ENCODE measurements at places on chromosomes 7 and 10. TPM values are rescaled to one million over a fixed set of nuclear protein-coding genes. Genes with fewer than 3 reads are reported as not detected.

- DNase-seq = no peak
Observed at GRCh38 chr7:80133361-80134114, 1.1 kb upstream of the GNAI1 start.

DNA sequence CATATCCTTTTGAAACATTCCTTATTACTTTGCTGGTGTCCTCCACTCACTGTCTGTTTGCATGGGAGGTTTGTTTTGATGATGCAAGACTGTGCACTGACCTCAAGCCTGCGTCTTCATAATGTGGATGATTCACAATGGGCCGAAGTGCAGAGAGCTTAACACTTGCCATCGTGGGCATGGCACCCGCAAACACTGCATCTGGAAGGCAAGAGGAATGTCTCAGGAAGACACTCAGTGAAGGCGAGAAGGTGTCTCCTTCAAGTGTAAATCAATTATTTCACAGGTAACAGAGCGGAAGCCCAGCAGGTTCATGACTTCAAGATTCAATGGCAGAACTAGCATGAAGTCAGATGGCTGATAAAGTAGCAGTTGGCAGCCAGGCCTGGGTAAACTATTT lies 98.1 kb downstream of the DPY19L1 start:
- DNase-seq = no peak

DNA sequence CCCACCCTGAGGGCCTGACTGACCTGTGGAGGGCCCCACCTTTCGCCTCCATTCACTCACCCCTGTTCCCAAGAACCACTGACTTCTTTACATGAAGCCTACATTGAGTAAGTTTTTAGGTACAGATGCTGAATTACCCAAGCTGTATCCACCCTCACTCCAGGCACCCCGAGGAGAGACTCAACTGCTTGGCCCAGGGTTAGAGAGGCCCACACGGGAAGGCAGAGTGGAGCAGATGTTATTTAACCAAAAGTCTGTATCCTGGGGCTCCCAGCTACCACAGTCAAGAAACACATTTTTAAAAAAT lies 213.1 kb upstream of the FRMD4A start:
- DNase-seq = no peak

DNA sequence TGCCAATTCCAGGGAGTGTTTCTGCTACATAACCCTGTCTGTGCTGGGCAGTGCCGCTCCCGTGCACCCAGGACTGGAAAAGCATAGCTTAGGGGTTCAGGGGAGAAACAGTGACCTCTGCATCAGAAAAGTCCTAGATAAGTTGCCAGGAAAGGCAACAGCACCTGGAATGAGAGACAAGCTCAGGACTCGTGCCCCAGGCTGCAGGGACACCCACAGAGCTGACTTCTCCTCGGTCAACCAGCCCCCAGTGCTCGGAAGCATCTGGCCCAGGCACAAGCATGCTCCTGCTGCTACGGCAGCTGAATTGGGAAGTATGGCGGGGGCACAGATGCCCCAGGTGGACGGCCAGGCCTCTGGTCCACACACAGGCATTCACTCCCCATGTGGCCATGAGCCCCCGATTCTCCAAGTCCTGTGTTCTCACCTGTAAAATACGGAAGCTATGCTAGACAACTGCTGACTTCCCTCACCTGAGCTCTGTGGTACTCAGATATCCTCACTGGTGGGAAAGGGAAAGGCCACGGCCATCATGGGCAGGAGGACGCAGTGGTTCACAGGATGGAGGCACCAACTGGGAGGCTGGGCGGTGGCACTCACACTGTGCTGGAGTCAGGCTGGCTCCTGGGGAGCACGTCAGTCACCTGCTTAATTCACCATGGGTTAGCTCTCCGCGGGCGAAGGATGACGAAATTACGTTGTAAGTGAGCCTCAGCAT lies 220.5 kb downstream of the PTPRN2 start:
- DNase-seq = no peak

DNA sequence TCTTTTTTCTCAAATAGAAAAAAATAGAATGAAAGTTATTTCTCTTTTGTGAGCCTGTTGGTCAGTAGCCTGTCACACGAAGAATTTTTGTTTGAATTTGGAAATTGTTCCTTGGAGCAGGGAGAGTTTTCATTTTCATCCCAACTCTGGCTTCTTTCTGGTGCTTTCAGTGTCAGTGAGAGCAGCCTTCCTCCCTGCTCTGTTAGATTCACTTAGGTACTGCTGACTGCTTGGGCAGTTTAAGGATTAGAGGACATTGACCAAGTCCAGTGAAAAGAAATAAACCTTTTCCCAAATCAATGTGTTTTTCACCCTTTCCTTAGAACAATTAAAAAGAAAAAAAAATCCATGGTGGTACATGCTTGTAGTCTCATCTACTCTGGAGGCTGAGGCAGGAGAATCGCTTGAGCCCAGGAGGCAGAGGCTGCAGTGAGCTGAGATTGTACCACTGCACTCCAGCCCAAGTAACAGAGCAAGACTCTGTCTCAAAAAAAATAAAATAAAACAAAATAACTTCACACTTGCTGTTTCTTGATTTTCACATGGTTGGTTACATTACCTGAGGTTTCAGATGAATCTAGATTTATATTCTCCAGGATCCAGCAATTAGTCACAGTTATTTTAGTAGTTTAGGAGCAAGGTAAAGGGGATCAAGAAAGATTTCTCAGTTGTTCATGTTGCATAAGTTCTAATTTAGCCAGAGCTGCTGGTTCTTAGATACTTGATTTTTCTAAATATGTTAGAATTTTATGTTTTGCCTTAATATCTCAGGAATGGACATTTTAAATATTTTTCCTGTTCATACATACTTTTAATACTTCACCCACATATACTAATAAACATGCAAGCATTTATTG lies 63.1 kb downstream of the ZNRF2 start:
- DNase-seq = no peak

DNA sequence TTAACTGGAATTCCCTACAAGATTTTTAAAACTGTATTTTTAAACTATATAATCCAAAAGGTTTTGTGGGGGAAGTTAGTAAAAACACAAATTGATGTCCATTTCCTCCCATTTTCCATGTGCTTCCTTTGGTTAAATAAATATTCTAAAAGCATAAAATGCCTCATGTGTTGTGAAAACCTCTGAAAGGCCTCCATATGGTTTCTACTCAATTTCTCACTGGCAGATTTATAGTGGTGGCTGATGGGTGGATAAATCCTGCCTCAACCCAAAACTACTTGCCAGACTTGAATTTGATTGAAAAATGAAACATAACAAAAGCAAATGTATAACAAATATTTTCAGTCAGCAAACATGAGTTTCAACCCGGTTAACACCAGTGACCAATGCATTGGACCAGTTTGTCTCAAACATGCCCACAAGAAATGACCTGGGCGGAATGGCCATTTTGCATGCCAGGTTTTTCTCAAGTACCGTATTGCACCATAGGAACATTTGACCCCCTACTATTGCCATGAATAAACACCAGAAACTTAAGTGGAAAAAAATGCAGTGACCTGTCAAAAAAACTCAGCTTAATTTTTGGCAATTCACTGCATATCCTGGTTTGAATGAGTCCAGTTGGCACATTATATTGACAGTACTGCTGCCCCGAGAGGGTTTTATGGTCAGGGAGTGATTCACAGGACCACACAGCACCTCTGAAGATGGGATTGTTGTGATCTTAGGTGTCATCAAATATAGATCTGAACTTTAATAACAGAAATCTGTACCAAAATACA lies 454.6 kb upstream of the ANKRD30A start:
- DNase-seq = no peak

DNA sequence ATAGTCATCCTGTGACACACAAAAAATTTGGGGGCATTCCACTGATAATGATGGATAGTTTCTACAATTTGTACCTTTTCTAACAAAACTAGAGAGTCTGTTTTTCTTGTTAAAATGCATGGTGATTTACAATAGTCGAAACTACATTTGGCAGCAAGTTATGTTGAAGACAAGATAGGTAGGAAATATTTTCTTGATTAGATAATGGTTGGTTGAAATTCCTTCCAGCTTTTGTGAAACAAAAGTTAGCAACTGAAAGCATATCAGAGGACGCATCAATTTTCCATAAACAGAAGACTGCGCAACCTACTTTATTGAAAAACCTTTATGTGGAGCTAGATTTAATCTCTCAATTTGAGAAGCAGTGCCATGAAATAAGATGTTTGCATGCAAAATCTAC lies 155.8 kb upstream of the GLI3 start:
- DNase-seq = no peak

DNA sequence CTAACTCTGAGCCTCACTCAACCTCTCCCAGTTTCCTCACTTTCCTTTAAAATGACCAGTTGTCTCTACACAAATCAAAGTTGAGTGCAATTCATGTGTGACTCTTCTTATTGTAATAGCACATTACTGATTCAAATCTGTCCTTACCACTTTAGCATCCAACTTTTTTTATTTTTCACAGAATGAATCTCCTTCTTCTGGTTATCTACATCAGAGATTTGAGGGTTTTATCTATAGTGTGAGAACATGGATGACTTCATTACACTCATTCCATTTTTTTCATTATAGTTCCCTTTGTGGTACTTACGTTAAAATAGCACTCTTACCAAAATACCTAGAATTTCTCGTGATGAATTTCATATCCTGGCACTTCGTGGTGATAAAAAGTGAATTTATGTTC lies 43.3 kb downstream of the RTKN2 start:
- no peak for DNase-seq

- no peak for DNase-seq
Observed at GRCh38 chr10:121753726-121754476, 155.7 kb upstream of the FGFR2 start.

DNA sequence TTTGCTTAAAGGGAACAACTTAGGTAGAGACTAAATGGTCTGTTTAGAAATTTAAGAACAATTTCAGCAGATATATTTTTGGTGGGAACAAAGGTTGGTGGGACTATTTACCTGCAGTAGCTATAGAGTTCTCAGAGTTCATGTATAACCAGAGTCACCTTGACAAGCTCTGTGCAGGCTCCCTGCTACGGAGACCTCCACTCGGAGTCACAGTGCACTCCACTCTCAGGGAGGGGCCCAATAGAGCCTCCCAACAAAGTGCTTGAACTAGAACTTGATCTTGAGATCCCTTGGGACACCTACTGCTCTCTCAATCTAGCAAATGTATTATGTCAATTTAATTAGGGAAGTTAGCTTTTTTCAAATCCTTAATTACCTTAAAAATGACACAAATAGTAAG lies 2.3 kb downstream of the MYPN start:
- DNase-seq = no peak

GRCh38 chr7:151101621-151102396 lies 15.5 kb downstream of the AGAP3 start:
- no peak for DNase-seq

DNA sequence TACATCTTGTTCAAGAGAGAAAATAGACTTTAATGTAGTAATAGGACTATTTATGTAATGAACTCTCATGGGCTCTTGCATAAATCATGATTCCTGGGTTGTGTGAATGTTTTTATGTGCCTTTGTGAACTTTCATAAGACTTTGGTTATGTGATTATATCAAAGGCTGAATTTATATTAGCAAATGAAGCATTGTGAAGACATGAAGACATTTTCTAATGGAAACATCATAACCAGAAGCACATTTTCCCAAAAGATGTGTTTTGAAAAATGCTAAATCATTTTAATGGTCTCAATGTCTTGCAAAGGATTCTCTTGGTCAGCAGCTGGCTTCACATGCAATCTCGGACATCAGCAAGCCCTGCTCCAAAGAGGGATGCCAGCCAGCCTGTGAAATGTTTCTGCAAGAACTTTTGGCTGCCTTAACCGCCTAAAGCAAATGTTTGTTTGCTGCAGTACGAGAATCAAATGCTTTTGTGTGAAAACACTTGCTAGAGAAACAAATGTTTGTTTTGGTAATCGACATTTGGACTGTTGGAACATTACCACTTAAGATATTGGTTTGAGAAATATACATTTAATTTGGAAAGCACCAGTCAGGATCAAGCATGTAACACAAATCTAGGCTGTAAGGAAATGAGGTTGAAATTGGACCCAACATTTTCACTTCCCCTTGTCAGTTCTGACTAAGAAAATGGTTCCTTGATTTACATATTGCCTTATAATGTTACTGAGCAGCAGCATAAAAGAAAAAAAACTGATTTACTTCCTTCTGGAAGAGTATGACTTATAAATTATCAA lies 102.1 kb downstream of the RTKN2 start:
- peak; percentile 83 for DNase-seq

DNA sequence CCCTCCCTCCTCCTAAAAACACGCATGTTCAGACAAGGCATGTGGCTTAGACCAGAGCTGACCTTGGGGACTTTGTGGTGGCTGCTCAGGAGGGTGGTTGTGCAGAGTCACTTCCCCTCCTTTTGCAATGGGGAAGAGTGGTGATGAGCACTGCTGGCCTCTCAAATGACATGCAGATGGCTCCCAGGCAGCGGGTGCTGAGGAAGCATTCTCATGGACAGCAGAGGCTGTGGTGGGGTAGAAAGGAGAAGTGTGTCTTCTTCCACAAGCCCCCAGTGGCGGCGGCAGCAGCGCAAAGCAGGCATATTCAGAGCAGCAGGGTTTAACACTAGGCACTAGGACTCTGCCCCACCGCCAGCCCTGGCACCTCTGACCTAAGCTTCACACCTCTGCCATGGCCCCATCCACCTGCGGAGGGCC lies 105.9 kb upstream of the ANLN start:
- no peak for DNase-seq

DNA sequence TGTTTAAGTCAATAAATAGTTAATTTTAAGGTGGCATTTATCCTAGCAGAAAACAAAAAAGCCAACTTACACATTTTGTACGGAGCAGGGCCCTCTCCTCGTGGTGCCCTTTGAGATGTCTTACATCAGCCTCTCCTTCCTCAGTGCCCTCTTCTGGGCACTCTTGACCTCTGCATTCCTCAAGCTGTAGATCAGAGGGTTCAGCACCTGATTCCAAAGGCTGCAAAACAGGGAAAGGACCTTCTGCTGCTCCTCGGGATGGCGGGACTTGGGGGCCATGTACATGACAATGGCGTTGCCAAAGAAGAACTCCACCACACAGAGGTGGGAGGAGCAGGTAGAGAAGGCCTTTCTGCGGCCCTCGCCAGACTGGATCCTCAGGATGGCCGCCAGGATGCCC lies 4.6 kb upstream of the OR2A14 start:
- DNase-seq = no peak

GRCh38 chr7:885261-885892 lies 9.0 kb downstream of the GET4 start:
- no peak for DNase-seq

- no peak for DNase-seq
Observed at GRCh38 chr7:54563329-54563916, 21.2 kb downstream of the VSTM2A start.

DNA sequence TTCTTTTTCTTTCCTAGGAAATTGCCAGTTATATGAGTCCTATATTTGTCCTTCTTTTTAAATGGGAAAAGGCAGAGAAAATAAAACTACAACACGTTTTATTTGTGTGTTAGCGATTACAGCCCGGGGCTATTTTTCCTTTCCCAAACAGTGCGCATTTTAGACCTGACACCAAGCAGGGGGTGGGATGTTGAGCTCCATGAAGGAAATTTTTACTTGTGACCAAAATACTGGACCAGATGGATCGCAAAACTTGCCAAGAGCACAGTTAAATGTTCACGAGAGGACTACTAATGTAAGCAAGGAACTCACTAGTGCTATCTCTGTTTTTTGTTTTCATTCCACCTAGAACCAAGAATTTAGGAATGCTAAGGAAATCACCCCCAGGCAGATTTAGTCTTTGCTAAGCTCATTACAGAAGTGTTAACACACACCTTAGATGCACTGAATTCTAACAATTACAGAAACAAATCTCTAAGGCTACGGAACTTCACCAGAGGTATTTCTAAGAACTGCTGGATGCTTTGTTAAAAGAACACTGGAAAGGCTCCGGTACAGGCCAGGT lies 114.8 kb downstream of the JAZF1 start:
- DNase-seq = no peak

The NODAL gene
- total RNA-seq = not detected

The SDK1 gene
- 21.0 TPM for total RNA-seq

The LDB3 gene
- 1.4 TPM for total RNA-seq

The SPDYE18 gene
- 1.1 TPM for total RNA-seq

The OR2A12 gene
- 0.06 TPM for total RNA-seq

The SPDYE16 gene
- 0.28 TPM for total RNA-seq

Data from lung (tissue), 17 donors.